ENCODE measurements at places on chromosomes 7 and 10.

- no peak for DNase-seq
Observed at GRCh38 chr7:372546-372931, 82.6 kb downstream of the FOXL3 start.

DNA sequence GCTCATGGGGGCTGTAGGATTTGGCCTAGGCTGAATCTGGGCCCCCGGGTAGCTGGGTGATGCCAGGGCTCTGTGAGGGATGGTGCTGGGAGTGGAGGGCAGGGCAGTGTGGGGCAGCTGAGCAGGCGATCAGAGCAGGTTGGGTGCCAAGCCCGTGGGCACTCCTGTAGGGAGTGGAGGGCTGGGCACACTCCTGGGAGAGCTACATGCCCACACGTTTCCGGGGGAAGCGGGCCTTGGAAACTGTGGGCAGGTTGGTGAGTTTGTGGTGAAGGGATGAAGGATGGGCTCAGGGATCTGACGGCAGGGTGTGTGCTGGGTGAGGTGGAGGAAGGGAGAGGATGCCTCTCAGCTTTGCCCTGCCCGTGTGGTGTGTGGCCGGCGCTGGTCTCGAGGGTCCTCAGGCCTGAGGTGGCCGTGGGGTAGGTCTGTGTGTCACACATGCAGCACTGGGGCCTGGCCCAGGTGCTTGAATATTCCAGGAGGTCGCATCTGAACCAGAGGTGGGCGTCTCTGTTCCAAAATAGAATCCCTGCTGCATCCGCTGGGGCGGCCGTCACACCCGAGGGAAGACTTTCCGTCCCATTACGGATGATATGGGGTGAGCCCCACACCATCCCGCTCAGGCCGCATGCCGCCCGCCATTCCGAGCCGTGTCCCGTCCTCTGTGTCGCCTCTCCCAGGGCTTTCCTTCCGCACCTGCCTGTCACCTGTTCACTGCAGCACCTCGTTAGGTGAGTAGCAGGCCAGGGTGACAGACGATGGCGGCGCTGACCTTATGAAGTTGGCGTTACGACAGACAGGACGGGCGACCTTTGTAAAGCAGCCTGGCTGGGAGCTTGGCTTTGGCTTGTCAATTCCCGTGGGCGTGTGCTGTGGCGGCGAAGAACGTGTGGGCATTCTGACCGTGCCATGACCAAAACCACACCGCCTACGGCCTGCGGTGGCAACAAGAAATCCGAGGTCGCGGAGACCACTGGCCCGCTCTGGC is 143.6 kb downstream of the ACTR3B start:
- DNase-seq, result no peak

DNA sequence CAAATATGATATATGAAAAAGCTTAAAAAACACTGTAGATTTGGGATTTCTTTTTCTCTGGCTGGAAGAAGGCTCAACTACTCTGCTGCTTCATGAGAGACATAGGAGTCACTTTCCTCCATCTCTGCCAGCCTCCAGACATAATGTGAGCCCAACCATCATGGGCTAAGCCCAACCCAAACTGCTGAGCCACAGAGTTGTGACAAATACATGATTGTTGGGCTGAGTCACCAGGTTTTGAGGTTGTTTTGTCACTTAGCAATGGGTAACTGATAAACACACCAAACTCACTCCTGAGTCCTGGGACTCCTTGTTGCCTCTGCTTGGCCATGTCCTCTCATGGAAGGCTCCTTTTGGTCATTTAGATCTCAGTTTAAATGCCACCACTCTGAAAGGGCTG is 381.8 kb upstream of the FZD8 start:
- no peak for DNase-seq

GRCh38 chr7:2168615-2169311 is 64.0 kb downstream of the MAD1L1 start:
- DNase-seq, result no peak

DNA sequence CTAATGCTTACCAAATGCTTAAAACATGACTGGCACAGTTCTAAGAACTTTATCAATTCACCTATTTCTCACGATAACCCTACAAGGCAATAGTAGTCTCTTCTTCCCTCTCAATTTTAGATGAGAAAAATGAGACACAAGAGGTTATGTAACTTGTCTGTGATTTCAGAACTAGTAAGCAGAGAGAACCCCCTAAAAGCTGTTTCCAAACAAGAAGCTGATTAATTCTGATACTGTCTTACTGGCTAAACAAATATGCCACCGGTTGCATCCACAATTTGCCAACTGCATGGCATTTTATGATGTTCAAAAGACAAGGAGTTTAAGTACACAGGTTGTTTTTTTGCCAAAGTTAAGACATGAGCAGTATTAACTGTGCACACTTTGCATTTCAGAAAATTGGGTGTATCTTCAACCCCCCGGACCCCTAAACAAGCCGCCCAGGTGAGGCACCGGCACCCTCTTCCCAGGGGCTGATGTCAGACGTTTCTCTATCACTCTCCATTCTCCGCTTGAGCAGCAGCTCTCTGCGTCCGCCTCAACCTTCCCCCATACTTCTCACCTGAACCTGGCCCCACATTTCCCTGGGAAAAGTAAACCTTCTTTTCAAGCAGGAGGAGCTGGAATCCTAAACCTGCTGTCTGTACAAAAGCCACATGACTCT is 21.7 kb downstream of the RSU1 start:
- DNase-seq, result no peak

DNA sequence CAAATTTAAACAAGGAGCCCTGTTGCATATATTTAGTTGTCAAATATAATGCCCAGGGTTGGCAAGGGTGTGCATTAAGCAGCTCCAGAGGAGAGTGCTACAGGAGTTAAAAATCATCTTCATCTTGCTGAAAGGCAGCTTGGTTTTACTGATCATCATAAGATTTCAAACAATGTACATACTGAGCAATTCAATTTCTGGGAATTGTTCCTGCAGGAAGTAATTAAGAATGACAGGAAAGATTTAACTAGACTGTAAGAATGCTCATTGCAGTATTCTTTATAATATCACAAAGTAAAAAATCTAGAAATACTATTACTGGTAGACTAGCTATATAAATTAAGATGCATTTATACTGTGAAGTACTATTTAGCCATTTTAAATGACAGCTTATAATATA is 153.6 kb downstream of the DYNC1I1 start:
- no peak for DNase-seq

GRCh38 chr7:6279937-6280336 is 7.5 kb upstream of the CYTH3 start:
- no peak for DNase-seq

DNA sequence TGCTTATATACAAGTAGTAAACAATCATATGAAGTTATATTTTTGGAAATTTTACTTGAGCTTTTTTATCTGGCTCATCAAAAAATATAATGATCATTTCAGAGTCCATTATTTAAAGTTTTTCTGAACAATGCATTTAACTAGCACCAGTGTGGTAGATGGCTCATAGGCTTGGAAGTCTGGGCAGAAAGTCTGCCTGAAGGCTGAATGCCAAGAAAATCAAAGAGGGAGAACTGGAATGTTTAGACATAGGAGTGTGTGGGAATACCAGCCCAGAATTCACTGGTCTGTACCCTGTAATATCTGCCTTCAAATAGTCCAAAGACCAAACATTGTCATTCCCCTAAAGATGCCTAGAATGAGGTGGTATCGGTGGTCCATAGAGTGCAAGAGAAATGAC is 40.3 kb upstream of the ANK3 start:
- DNase-seq, result no peak

- DNase-seq, result no peak
Observed at GRCh38 chr10:14429043-14429700, 98.4 kb upstream of the FRMD4A start.

GRCh38 chr7:128274884-128275603 is 34.0 kb downstream of the LEP start:
- DNase-seq, result no peak

- DNase-seq, result no peak
Observed at GRCh38 chr10:4623757-4624420, 202.1 kb upstream of the AKR1E2 start.

All from inflammatory macrophage treated with lipopolysaccharide for 4 hours (primary cell).